ENCODE measurements at places on chromosomes 4 and X.

DNA sequence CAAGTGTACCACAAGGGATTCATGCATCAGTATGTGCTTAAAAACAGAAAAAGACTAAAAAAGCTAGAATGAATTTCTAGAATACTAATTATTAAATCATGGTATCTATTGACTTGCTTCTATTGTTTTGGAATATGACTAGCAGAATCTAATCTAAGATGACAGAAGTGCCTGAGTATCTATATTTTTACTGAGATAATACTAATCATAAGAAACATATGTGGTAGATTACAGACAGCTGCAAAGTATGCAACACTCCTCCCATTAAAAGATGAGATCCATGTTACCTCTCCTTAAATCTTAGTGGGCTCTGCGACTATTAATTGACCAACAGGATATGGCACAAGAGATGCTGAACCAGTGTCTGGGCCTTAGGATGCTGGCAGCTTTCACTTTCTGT lies 89.4 kb downstream of the COL25A1 start:
- no peak for DNase-seq

GRCh38 chrX:31580726-31581125 lies 508.9 kb upstream of the FTHL17 start:
- peak; percentile 63 for DNase-seq

- no peak for DNase-seq
Measured at GRCh38 chr4:8478801-8479744, 38.5 kb downstream of the TRMT44 start.

DNA sequence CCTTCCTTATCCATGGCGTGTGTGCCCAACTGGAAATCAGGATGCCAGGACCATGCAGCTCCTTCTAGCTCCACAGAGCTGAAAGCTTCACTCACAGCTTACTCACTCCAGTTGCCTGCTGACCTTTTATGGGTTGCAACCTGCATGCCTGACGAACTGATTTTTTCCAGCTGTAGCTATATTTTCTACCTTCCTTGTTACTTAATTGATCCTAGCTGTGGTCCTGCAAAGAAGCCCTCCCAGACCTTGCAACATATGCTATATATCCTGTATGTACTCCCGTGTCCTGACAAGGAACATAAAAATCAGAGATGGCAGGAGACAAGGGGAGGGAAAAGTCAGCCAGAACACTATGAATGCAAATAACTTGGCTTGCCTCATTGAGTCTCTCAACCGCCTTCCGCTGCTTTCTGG lies 135.3 kb upstream of the LDB2 start:
- no peak for DNase-seq

GRCh38 chr4:145177906-145178538 lies 2.4 kb downstream of the OTUD4 start:
- DNase-seq, result no peak

GRCh38 chr4:5055411-5055810 lies 4.1 kb downstream of the STK32B start:
- DNase-seq, result no peak

GRCh38 chr4:160386846-160387245 lies 1284.0 kb downstream of the RAPGEF2 start:
- DNase-seq, result no peak

DNA sequence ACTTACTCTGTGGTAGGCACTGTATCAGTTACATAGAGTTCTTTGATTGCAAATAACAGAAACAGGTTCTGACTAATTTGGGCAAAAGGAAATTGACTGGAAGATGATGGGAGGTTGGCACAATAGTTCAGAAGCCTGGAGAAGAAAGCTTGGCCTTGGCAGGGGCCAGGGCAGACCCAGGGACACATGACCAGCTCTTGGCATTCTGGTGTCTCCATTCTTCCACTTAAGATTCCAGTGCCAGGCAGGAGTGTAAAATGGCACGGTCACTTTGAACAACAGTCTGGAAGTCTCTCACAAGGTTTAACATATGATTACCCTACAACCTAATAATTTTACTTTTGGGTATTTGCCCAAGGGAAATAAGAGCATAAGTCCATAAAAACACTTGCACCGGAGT lies 175.9 kb downstream of the BCOR start:
- no peak for DNase-seq
